ENCODE measurements at places on chromosomes 16 and 17. TPM values are rescaled to one million over a fixed set of nuclear protein-coding genes. Genes with fewer than 3 reads are reported as not detected.

FSCN2 gene
- 2.4 TPM for total RNA-seq

HSBP1 gene
- total RNA-seq = 141 TPM

DNA sequence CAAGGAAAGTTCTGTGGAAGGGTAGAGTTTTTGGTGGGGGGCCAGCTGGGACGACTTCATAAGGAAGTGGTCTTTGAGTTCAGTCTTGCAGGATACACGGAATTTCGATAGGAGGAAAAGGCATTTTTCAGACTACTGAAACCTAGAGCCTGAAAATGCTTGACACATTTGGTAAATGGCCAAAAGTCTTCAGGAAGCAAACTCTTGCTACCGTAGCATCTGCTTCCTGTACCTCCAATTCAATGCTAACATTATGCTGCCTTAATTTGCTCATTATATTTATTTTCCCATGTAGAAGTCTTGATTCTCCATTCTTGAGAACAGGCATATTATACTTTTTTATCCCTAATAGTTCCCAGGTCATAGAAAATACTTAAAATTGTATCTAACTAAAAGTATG lies 129.3 kb upstream of the MED13 start:
- DNase-seq = no peak

UBE2G1 gene
- total RNA-seq = 46.8 TPM

DNA sequence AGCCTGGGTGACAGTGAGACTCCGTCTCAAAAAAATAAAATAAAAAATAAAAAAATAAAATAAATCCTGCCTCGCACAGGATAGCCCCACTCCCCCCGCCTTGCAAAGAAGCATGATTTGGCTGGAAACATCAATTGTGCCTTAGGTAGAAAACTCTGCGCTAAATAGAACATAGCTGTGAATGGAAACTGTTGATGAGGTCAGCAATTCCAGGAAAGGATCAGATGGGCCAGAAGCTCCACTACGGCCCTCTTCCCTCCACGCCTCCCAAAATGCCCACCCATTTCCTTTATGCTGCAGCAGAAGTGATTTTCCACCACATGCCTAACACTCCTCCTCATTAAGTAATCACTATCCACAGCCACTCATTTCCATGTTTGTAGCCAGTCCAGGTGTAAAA lies 473.4 kb downstream of the XYLT1 start:
- no peak for DNase-seq

TMEM114 gene
- total RNA-seq = not detected

DNA sequence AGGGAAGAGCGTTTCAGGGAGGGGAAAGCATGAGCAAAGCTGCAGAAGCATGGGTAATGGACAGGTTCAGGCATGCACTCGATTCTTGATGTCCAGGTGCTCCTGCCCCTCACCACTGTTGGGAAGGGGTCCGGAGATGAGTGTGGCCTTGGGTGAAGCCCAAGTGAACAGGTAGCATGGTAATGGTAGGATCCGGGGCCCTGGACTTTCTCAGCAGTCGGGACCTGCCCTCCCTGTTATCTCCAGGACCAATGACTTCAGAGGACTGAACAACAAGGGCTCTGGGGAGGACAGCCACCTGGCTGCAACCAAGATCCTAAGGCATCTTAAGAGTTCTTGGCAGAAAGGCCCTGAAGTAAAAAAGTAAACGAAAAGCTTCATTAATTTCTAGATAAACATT lies 306.8 kb downstream of the CPPED1 start:
- DNase-seq = no peak

HSPB9 gene
- total RNA-seq = not detected

ORAI3 gene
- total RNA-seq = 5.7 TPM

- no peak for DNase-seq
Measured at GRCh38 chr17:1630662-1631061, 2.0 kb upstream of the SLC43A2 start.

DNA sequence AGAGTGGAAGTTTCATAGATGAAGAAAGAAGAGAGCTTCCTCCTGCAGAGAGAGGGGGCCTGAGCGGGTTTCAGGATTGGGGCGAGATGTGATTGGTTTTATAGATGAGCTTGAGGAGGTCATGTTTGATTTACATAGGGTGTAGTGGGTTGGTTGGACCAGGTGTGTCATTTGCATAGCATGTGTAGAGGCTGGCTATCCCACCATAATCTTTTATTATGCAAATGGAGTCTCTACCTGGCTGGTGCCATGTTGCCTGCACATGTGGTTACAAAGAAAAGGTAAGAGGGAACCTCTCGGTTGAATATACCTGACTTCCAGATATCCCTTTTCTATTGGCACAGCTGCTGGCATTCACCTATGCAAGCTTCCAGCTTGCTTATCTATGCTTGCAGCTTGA lies 228.1 kb downstream of the BCAS3 start:
- no peak for DNase-seq

MYL4 gene
- 1.6 TPM for total RNA-seq
